ENCODE measurements at places on chromosomes 7 and 10.
A peak's percentile ranks its signal among the peaks of the same experiment; 100 is the strongest.

DNA sequence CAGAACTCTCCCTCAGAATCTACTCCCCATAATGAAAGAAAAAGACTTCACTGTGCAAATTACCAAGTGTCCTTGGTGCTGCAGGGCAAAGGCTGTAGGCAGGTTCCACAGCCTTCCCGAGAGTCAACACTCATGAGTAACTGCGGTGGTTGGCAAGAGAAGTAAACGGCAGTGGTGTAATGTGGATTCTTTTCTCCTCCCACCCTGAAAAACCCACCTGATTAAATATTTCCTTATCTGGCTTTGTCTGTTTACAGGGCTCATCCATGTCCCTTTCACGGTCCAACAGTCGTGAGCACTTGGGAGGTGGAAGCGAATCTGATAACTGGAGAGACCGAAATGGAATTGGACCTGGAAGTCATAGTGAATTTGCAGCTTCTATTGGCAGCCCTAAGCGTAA is 300.9 kb downstream of the BICC1 start:
- no peak for DNase-seq

- DNase-seq: no peak
These were observed 76.9 kb upstream of the MGMT start for GRCh38 chr10:129390147-129390546.

GRCh38 chr7:31948029-31948428 is 122.2 kb downstream of the PDE1C start:
- DNase-seq: peak; percentile 60

- DNase-seq: no peak
These were observed 16.3 kb upstream of the SRGN start for GRCh38 chr10:69071610-69072009.

GRCh38 chr10:56646329-56647111 is 285.5 kb upstream of the ZWINT start:
- no peak for DNase-seq

GRCh38 chr7:157916946-157917640 is 580.3 kb downstream of the DNAJB6 start:
- no peak for DNase-seq

- no peak for DNase-seq
These were observed 462.2 kb upstream of the GRM3 start for GRCh38 chr7:86181474-86181873.

DNA sequence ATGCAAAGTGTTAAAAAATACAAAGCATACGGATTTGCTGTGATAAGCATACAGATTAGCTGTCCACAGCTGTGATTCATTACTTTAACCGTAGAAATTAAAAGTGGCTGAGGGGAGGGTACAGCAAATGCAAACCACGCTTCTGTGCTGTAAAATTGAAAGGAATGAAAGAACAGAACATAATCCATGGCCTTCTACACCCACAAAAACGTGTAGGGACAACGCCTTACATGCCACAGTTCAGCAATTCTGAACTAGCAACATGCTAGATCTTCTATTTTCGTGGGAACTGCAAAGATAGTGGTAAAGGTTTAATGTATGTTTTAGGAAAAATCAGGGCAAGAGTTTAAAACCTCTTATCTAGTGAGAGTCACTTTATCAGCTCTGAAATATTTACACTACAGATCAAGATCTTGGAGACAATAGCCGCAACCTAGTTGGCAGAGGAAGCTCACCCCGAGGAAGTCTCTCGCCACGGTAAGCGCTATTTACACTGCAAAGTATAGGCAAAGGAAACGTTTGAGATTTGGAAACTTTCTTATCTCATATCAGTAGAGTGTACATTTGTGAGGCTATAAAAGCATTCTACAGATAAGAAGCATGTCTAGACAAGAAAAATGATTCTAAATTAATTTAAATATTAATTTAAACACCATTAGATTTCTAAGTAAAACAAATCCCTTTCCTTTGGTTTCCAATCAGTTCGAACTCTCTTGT is 193.6 kb downstream of the MLLT10 start:
- DNase-seq: no peak

DNA sequence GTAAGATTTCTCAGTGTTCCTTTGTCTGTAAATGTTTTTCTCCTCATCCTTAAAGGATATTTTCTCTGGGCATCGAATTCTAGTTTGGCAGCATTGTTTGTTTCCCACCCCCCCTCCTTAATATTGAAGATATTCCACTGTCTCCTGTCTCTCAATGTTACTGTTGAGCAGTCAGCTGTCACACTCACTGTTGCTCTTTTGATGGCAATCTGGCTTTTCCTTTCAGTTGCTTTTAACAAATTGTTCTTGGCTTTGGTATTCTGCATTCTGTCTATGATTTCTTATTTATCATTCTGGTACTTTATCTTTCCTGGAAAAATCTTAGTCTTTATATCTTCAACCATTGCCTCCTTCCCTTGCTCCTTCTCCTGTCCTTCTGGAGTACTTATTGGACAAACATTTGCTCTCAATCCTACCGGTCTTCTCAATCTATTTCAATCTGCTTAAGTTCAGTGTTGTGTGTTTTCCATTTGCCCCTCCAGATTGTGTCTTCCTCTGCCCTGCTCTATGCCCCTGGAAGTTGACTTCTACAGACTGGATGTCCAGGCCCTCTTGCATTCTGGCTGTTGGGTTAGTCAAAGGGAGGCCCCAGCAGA is 9.3 kb upstream of the GTPBP4 start:
- DNase-seq: no peak

- DNase-seq: no peak
These were observed 1.5 kb upstream of the KCTD7 start for GRCh38 chr7:66627151-66627681.

DNA sequence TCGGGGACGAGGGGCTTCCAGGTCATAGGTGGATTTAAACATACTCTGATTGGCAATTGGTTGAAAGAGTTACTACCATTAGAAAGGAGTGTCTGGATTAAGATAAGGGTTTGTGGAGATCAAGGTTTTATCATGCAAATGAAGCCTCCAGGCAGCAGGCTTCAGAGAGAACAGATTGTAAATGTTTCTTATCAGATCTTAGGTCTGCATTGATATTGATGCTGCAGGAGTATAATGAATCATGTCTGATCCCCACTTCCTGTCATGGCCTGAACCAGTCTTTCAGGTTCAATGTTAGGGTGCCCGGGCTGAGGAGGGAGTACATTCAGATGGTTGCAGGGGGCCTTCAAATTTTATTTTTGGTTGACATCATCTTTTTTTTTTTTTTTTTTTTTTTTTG is 51.4 kb downstream of the SH3PXD2A start:
- no peak for DNase-seq

- DNase-seq: no peak
These were observed 1257.9 kb downstream of the NXPH1 start for GRCh38 chr7:9691286-9691685.

DNA sequence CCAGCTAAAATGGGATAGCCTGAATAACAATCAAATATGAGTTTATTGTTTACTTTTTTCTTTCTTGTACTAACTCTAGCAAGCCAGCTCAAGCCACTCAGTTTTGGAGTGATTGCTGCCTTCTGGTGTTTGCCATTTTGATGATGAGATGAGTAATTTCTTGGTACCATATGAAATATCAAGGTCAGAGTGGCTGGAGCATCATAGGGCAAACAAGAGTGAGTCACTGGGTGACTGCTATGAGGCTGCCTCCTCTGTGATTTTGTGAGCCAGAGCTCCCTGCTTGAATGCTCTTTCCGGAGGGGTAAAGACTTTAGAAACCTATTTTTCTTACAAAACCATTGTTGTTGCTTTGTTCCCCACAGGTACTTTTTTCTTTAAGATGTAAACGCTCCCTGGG is 295.6 kb downstream of the PRKG1 start:
- no peak for DNase-seq

GRCh38 chr7:113109718-113110117 is 8.6 kb downstream of the SMIM30 start:
- DNase-seq: no peak

DNA sequence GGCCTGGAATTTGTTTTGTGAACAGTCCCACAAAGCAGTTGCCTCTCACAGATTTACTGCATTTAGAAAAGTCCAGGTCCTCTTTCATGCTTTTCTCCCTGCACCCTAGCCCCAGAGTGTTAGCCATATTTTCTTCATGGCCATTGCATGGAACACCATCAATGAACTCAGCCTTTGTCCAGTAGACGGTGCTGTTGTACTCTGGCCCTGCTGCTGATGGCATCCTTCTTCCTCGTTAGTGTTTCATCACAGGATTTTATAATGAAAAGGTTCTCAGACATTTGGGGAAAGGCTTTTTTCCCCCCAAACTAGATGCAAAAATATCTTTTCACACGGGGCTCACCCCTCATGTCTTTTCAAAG is 93.0 kb upstream of the SLC25A13 start:
- no peak for DNase-seq

- no peak for DNase-seq
These were observed at the start of gene LRRC4 for GRCh38 chr7:128030654-128031611. LRRC4 (minus strand) TSS chr7:128031437; CDS start chr7:128030640, 797 bp downstream.

GRCh38 chr10:14573666-14574261 is 200.9 kb downstream of the FAM107B start:
- no peak for DNase-seq

DNA sequence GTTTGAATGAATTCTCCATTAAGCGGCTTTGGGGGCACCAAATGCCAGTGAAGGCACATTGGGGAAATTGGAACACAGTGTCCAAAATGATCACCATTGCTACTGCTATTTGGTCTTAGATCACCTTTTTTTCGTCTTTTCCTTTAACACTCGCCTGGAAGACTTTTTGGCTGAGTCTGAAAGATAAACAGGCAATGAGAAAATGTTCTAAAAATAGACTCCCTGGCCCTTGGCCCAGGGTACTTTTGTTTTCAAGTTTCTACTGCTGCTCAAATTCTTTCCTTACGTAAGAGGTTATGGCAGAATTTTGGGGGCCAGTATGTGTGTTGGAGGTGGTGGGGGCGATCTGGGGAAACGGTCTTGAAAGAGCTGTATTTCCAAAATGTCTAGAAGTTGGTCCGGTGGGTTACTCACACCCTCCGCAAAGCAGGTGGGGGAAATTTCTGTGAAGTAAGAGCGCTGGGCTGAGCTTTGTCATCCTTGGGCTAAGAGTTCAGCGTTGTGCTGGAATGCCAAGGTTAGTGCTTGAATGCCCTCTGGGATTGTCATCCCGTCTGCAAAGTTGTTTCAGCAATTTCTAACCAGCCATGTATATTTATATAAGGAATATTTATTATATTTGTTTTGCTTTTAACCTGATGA is 1.3 kb upstream of the ITPRIP start:
- DNase-seq: no peak

- DNase-seq: no peak
These were observed 141.0 kb downstream of the PLXNA4 start for GRCh38 chr7:132435016-132435990.

DNA sequence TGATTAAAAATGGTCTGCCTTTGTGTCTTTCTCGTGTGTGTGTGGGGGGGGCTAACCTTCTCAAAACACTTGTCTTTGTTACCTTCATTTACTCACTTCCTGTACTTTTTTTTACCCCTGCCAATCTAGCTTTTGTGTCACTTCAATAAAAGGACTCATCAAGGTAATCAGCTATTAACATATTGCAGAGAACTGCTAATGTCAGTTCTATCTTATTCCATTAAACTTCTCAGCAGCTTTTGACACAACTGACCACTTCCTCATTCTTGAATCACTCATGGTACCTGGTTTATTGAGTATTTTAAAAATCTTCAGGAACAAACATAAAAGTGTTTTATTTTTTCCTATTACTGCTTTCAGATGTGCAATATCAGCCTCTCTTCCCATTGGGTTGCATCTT is 59.8 kb downstream of the SLC25A40 start:
- DNase-seq: no peak

DNA sequence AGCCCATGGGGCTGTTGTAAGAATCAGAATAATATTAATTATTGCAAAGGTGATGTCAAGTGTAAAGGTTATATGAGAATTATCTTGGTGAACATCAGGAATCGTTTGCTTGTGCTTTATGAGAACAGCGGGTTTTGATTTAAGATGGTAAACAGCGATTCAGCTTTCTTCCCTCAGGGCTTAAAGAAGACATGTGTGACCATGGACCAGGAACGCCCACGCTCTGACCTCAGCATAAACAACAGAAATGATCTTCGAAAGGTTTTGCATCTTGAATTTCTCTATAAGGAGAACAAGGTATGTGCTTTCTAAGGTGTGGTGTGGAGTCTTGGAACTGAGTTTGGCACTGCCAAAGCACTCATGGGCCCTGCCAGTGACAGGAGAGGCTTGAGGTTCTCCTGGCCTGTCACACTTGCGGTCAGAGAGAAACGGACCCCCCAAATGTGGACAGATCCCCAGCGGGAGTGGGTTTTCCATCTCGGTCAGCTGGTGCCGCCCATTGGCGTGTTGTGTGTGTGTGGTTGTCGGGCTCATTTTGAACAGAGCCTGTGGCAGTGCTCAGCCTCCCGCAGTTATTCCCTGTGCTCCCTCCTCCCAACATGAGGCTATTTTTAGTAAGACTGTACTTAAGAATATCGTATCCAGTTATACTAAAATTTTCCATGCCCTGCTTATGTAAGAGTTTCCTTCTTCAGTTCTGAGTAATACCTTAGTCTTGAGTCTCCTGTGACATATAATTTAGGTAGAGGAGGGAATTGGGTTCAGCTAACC is 7.2 kb downstream of the MINDY4 start:
- DNase-seq: no peak

DNA sequence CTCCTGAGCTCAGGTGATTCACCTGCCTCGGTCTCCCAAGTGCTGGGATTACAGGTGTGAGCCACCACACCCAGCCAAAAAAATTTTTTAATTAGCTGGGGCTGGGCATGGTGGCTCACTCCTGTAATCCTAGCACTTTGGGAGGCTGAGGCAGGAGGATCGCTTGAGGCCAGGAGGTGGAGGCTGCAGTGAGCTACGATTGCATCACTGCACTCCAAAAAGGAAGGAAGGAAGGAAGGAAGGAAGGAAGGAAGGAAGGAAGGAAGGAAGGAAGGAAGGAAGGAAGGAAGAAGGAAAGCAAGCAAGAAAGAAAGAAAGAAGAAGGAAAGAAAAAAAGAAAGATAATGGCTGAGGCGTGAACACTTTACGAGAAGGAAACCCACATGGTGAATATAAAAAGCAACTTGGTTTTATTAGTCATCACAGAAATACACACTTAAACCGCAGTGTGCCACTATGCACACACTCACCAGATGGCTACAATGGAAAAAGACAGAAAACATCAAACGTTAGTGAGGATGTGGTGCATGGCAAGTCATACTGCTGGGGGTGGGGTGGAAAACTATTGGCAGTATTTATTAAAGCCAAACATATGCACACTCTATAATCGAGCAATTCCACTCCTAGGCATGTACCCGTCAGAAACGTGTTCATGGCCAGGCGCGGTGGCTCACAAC is 4.4 kb upstream of the CCL26 start:
- peak; percentile 18 for DNase-seq

DNA sequence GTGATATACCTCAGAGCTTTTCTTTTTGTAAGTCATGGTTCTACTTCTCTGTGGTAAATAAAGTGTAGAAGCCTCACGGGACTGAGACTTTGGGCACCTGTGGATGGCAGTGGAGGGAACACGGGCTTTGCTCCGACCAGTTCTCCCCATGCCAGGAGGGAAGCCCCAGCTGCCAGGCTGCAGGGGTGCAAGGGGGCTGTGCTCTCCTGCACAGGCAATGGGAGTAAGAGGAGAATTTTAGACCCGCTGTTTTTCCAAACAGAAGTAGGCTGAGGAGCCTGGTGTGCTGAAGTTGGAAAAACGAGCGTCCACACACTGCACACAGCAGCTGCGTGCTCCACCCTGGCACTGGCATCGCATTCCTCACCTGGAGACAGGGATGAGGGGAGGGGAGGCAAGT is 282.4 kb downstream of the TNS3 start:
- no peak for DNase-seq

- no peak for DNase-seq
These were observed 609.6 kb downstream of the KCNMA1 start for GRCh38 chr10:77028042-77028441.

GRCh38 chr10:70227548-70228320 is 5.5 kb downstream of the PPA1 start:
- DNase-seq: no peak
